ENCODE measurements at places on chromosomes 13 and 19.

GRCh38 chr19:2168619-2169424 is 5.1 kb downstream of the DOT1L start:
- no peak for DNase-seq

- no peak for DNase-seq
Measured at GRCh38 chr13:113472355-113473025, 18.0 kb downstream of the DCUN1D2 start.

- DNase-seq, result no peak
Measured at GRCh38 chr13:101486708-101487437, 34.4 kb downstream of the ITGBL1 start.

- DNase-seq, result no peak
Measured at GRCh38 chr13:100301418-100301817, 212.5 kb downstream of the PCCA start.

- DNase-seq, result no peak
Measured at GRCh38 chr19:16764793-16765433, 45.3 kb downstream of the NWD1 start.

- no peak for DNase-seq
Measured at GRCh38 chr19:47447470-47448359, 24.0 kb downstream of the SLC8A2 start.

GRCh38 chr13:92681239-92681638 is 545.4 kb upstream of the GPC6 start:
- DNase-seq, result no peak

DNA sequence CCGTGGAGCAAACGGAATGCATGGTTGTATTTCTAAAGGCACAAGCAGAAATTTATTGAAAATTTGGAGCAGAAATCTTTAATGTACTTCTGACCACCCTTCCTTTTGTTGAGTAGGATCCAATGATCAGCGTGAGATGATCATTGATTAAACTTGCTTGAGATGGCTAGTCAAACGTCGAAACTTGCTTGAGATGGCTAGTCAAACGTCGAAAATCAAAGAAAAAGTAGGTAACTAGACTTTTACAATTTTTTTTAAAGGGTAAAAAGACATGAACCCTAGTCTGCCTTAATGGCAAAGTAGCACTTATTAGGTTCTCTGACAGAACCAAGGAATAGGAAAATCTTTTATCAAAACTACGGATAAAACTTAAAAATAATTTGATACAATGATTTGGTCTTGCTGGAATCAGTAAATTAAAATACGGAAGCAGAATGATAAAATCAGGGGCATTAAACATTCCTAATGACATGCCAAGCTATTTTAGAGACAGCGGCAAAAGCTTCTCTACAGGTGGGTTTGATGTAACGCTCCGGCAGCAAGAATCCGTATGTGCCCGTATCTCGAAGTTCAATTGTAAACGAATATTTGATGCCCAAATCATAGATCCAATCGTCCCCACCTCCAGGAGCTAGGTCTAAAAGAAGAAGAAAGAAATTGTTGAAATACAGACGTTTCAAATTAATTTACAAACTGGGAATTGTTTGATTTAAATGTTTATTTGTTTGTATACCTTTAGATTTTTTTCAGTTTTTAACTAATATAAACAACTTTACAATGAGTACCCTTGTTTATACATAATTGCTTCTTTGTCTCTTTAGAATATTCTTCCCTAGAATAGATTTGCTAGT is 841 bp upstream of the ZC3H13 start:
- DNase-seq, result no peak

- no peak for DNase-seq
Measured at GRCh38 chr19:5103812-5104410, 135.0 kb downstream of the KDM4B start.

GRCh38 chr19:8097198-8097597 is 44.6 kb downstream of the CCL25 start:
- DNase-seq, result no peak

- no peak for DNase-seq
Measured at GRCh38 chr13:97211300-97211699, 10.8 kb upstream of the MBNL2 start.

GRCh38 chr13:89554801-89555200 is 1792.7 kb upstream of the MIR17HG start:
- no peak for DNase-seq

- no peak for DNase-seq
Measured at GRCh38 chr13:91922969-91923592, 524.7 kb downstream of the GPC5 start.

- no peak for DNase-seq
Measured at GRCh38 chr13:81480634-81481033, 1139.7 kb upstream of the SPRY2 start.

DNA sequence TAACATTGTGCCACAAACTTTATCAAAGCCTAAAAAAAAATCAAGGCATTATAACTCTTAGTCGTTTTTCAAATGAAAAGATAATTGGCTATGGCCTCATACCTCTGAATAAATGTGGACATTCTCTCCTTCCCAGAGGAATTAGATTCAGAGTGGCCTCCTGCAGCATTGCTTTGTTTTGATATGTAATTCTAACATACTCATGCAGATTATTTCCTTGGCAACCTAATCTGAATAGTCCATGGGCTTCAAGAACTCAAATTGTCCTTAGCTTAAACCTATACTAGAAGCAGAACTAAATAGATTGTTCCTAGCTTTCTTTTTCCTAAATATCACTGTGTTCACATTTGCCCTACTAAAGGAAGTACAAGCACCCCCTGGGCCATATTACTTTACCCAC is 1146.9 kb downstream of the OLFM4 start:
- DNase-seq, result no peak

DNA sequence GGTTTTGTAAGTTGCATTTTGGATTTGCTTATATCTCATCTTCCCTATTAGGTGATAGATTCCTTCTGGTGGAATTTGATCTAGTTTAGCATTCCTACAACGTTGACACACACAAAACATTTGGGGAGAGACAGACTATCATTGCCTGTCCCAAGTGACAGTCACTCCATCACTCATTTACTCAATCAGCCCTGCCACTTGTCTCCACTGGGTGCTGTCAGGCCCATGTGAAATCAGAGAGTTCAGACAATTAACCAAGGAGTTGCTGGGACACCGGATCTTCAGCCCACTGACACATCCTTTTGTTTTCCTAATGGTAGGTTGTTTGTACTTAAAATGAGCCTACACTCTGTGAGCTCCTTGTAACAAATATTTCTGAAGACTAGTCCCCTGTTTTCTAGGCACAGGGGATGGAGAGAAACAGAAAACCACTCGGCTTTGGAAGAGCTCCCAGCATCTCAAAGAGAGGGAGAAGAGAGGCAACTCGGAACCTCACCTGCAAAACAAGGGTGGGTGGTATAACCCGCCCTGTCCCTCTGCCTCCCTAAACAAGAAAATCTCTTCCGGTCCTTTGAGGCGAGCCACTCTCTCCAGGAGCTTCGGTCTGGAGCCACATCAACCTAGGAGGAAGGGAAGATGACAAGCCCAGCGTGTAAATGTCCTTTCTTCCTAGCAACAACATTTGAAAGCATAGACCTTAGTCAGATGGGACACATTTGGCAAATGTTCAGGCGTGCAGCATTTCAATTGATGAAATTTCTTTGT is 440.9 kb upstream of the KLF12 start:
- no peak for DNase-seq

GRCh38 chr13:85462792-85463425 is 336.3 kb downstream of the SLITRK6 start:
- no peak for DNase-seq

DNA sequence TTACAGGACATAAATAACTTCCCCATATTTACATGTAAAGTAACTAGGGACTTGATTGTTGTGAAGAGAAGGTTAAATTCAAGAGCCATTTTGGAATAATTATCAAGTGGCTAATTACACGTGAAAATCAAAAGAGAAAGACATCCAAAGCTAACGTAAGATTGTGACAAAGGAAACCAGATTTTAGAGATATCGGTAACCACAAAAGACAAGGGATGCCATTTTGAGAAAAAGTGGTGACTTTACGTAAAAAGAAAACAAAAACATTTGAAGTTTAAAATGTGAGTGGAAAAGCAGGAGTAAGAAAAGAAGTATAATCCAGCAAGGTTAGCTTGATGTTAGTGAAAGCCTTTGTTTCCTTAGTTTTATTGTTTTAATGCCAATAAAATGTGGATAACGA is 10.9 kb upstream of the VWA8 start:
- DNase-seq, result no peak

DNA sequence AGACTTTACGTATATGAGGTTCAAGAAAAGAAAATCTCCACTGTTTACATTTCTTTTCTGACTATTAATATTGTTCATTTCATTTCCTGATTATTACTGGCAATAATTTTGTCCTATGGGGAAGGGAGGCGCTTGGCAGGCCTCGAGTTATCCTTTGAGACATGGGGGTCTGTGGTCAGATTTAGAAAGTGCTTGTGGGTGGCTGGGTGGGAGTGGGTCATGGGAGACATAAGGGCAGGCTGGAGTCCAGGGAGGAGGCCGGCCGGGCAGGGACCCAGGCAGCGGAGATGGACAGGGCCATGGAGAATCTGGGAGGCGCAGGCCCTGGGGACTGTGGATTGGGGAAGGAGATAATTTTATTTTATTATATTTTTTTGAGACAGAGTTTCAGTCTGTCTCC is 40.1 kb downstream of the LTBP4 start:
- no peak for DNase-seq

DNA sequence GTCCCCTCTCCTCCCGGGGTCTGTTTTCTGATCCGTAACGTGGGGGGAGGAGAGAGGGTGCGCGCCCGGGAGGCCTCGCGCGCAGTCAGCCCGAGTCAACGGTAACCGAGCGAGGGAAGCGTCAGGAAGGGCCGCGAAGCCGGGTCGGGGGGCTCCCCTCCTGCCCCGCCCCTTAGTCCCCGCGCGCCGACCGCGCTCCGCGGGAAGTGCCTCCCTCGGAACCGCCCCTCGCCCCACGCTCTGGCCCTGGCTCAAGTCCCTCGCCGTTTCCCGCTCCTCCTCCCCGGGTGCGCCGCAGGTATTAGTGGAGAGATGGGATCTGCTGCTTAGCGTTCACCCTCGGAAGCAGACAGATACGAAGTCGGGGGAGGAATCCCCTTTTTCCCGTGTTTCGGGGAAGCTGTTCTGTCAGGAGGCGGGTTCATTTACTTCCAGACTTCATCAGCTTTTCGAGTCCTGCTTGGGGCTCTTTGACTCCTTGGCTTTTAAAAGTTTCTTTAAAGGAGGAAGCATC is 770 bp downstream of the HNRNPM start:
- no peak for DNase-seq

DNA sequence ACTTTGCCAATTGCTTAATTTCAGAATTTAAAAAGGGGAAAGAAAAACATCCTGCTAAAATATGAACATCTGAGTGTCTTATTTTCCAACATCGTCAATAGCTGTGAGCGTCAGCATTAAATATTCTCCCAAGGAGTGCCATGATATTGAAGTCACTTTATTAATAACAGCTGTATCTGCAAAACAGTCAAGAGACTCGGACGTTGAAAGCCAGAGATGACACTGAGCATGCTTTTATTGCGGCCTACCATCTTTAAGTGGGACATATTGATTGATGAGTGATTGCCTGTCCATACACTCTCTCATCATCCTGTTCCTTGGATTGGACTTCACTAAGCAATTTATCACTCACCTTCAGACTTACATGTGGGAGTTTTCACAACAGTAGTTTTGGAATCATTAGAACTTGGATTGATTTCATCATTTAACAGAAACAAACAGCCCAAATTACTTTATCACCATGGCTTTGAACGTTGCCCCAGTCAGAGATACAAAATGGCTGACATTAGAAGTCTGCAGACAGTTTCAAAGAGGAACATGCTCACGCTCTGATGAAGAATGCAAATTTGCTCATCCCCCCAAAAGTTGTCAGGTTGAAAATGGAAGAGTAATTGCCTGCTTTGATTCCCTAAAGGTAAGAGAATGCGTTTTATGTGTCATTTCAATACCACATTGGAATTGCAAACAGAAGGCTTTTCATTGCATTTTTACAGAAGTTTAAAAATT is 53.8 kb downstream of the MBNL2 start:
- no peak for DNase-seq

- no peak for DNase-seq
Measured at GRCh38 chr13:93687261-93687660, 460.7 kb downstream of the GPC6 start.

DNA sequence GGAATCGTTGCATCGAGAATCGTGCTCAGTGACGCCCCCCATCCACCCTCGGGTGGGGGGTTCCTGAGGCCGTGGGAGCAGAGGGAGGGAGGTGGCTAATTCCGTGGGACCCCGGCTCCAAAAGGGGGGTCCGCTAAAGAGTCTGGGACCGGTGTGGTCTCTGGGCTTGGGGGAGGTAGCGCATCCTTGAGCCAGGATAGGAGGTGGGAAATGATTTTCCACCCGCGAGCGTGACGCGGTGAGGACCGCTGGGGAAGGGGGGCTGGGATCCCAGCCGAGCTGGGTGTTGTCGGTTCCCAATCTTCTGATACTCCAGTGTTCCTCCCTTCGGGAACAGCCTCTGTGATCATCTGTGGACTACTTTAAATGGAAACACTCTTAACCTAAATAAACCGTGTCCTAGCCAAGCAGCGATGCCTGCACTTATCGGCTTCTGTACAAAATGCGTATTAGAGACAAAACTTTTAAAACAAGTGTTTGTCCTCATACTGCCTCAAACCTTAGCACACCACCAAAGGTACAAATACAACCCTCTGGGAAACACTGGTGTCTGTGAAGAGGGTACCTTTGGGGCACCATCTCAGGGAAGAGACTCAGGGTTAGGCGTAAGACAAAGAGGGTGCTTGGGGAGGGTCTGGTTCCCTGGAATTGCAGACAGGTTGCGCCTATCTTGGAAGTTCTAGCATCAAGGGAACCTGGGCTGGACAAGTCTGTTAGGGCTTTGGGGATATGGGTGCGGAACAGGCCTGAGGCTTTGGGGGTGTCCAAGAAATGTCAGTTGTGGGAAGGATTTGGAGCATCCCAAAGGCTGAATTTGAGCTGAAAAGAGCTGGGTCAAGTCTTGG is 16.0 kb downstream of the KCNC3 start:
- DNase-seq, result no peak
